ENCODE measurements at places on chromosomes 1 and 21.

GRCh38 chr1:65211331-65211730, 63.3 kb downstream of the AK4 start:
- DNase-seq, result no peak

DNA sequence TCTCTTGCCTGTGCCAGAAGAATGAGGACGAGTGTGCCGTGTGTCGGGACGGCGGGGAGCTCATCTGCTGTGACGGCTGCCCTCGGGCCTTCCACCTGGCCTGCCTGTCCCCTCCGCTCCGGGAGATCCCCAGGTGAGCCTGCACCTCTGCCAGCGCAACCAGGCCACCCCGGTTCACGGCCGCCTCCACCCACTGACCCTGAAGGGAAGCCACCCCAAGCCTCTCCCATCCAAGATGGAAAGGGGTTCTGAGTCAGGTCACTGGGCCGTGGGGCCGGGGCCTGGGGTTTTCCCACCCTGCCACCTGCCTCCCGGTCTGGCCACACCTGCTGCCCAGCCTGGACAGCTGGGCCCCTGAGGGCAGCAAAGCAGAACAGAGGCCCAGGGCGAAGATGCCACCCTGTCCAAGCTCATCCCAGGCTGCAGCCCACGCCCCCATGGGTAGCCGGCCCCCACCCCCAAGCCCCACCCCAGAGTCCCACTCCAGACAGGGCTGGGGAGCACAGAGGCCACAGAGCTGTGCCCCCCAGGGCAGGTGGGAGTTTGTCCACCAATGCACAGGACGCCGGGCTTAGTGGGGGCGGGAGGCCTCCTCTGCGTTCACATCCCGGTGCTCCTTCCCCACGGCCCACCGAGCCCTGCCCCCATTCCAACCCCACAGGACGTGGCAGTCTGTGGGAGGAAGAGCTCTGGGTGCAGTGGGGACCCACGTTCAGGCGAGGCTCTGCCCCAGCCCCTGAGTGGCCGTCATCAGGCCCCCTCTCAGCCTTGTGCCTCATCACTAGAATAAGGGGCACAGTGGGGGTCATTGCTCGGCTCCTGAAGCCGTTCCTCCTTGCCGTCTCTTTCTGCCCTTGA, 5.6 kb downstream of the AIRE start:
- no peak for DNase-seq

GRCh38 chr1:87104945-87105344, 190.5 kb downstream of the HS2ST1 start:
- no peak for DNase-seq

DNA sequence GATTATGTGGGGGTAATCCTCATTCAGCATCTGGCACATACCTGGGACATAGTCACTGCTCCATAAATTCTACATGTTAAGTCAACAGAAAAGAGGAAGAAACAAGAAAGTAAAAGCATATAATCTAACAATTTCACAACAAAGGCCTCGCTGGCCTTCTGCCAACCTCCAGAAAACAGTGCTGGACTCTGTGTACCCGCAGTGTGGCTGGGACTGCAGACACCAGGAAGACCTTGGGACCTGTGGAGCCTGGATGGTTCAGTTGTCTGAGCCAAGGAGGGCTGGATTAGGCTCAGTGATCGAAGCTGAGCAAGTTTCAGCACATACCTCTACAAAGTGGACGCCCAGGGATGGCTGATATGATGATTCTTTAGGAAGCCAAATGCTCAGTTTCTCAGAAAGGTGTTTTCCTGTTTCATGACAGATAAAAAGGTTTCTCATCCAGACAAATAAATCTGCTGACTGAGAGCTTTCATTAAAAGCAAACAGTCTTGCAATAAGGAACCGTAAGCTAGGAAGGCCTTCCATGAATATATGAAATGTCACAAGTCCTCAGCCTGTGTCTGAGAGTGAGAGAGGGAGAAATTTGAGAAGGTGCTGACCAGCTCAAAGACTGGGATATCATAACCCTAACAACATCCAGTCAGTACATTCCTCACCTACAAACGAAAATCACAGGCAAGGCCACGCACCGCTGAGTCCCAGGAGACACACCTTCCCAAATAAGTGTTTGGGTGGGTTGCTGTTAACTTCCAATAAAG, 48.4 kb downstream of the CAPZB start:
- DNase-seq, result no peak

DNA sequence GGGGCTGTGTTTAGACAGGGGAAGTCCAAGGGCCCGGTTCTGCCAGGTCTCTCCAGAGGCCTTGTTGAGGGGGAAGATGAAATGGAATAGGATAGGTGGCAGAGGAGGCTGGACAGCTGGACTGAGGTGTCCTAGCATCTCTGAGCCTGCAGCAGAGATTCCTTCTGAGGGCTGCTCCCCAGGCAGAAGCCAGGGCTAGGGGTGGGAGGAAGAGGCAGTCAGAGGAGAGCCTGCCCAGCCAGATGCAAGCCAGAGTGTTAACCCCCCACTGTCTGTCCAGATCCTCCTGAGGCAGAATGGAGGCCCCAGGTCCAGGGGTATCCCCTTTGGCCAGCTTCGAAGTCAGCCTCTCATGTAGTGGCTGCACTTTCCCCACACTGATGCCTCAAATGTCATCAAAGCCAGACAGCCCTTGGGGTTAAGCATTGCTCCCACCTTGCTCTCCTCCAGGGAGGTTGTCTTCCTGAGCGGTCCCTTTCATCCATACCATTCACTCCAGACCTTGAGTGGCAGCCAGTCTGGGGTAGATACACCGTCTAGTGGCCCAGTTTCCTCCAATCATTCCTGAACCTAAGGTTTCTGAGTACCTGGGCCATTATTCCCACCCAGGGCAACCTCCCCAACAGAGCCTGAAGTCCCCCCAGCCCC, 1.7 kb downstream of the CSF1 start:
- DNase-seq, result no peak

- DNase-seq, result no peak
Measured at GRCh38 chr1:83693427-83694126, 305.4 kb downstream of the TTLL7 start.

DNA sequence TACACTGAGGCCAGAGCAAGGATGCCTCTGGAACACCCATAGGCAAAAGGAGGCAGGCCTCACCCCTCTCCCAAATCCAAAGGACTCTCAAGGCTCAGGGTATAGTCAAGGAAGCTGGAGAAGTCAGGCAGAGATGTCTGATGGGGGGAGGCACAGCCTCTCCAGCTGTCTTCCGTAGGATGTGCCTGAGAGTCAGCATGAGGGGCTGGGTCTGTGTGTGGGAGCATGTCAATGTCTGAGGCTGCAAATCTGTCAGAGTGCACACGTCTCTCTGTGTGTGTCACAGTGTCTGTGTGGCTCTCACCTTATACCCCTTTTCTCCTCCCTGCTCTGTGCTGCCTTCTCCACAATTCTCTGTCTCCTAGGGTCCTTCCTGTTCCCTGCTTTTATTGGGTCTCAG, 4.0 kb downstream of the HPCAL4 start:
- no peak for DNase-seq

- DNase-seq, result no peak
Measured at GRCh38 chr21:42358937-42359336, 7.4 kb downstream of the TFF1 start.

DNA sequence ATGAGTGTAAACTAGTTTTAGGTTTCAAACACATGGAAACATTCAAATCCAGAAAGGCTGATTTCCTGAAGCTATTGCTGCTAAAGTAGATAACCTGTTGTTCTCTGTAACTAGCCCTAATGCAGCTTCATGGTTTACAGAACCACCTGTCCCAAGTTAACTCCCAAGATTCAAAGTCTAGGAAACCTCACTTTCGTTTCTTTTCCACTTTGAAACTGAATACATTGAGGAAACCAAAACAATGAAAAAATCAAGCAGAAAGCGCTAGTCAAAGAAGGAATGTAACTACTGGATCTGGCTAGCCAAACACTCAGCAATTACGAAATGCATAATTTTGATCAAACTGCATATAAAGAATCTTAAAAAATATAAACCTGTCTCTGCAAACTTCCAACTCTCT, 17.8 kb downstream of the SLC16A1 start:
- no peak for DNase-seq

GRCh38 chr1:24856787-24857506, 73.1 kb downstream of the RUNX3 start:
- DNase-seq, result no peak

GRCh38 chr1:36706416-36706815, 223.7 kb upstream of the CSF3R start:
- DNase-seq, result no peak

GRCh38 chr1:169588785-169589485, 2.7 kb upstream of the F5 start:
- DNase-seq, result no peak

- peak; percentile 50 for DNase-seq
Measured at GRCh38 chr1:15305468-15305770, 58.4 kb downstream of the FHAD1 start.

GRCh38 chr1:229714964-229715603, 89.0 kb downstream of the URB2 start:
- DNase-seq, result peak; percentile 70

DNA sequence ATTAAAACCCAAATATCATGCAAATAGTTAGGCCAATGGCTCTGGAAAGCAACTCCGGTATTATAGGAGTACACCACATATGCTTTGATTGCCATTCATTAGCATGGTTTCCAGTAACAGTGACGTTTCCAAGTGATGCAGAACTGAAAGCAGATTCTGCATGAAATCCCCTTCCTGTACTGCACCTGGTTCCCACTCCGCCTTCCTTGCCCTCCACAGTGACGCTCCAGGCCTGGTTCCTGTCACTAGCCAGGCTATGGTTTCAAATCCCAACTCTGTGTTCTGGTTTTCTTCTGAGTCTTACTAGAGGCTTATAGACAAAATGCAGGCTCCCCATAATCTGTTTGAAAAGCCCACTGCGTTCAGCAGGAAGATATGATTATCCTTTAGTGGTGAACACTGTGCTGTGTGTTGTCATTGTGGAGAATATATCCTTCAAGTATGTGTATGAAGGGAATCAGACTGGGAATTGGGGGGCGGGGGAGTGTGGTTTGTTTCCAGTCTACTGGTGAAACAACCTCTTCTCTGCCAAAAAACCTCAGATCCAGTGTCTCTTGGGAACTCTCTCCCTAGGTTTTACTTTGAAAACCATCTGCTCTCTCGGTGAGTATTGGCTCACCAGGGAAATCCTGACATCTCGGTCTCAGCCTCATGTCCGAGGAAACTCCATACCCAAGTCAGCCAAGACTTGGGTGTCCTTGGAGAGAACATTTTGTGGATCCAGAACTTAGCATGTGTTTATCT, 78.7 kb downstream of the TYW3 start:
- DNase-seq, result no peak

- DNase-seq, result no peak
Measured at GRCh38 chr1:41538741-41539417, 54.4 kb upstream of the EDN2 start.

- DNase-seq, result peak; percentile 89
Measured at GRCh38 chr1:234987415-234988154, 141.1 kb downstream of the TOMM20 start.

DNA sequence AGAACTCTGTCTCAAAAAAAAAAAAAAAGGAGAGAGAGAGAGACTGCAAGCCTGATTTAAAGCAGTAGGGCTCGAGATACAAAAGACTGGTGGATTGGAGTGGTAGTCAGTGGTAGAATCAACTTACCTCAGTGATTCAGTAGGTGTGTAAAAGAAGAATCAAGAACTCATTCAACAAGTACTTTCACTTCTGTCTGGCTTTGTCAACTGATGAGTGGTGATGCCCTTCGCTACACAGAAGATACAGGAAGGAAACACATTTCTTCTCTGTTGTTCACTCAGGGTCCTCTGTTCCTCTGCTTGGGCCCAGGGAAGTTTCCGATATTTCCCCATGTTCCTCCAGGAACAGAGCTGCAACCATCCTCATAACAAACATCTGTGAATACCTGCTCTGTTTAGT, 68.6 kb upstream of the COG2 start:
- DNase-seq, result no peak

GRCh38 chr1:210021145-210021860, 83.3 kb downstream of the SYT14 start:
- no peak for DNase-seq

DNA sequence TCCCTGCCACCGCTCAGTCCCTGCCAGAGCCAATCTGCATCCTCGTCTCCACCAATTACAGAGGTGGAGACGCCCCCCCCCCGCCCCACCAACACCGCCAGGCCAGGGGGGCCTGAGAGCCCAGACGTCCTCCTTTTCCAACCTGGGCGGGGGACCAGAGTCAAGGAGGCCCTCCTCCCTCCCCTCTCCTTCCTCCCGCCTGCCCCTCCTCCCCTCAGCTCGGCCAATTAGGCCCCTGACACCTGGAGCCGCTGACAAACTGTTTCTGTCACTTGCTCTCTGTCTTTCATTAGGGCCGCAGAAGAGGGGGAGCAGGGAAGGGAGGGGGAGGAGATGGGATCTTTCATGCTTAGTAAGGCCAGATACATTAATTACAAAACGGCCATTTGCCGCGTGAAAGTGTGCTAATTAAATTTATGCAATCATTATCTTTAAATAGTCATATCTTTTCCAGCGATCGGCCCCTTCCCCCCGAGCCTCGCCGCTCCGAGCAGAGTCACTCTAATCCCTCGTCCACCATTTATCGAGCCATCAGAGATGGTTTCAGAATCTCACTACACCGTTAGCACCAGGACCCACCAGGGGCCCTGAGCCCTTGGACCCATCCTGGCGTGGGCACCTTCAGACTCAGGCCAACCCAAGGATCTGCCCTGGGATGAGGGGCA, 94.7 kb downstream of the PAX7 start:
- no peak for DNase-seq

DNA sequence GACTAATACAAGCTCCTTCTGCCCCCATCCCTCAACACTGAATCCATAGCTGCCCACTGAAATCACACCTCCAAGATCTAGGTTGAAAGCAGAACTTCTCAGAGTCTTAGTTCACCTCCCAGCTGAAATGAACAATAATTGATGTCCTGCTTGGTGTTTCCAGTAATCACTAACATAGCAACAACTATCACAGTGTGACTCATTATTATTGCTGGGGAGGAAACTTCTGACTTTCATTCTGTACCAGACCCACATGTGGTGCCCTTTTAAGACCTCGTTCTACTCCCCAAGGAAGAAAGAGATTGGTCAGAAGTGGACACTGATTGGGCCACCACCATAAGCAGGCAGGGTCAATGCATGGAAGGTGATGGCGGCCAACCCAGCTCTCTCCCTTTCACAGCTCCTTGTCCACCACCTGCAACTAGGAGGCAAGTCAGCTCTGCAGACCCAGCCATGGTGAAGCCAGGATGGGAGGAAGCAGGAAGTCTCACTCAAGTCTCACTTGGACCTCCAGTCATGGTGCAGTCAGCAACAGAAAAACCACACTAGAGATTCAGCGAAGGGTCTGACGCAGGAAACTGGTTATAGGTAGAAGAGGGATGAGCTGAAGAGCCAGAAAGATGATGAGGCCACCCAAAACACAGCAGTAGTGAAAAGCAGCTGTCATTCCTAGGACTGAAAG, 720.2 kb downstream of the PTPRU start:
- no peak for DNase-seq

All from A172 (cell line).